ENCODE measurements at places on chromosomes 11 and 22. TPM values are rescaled to one million over a fixed set of nuclear protein-coding genes. Genes with fewer than 3 reads are reported as not detected.
A peak's percentile ranks its signal among the peaks of the same experiment; 100 is the strongest.

Gene MISFA
- total RNA-seq, result 2.5 TPM

Gene C22orf23
- total RNA-seq, result 0.38 TPM

Gene LTBP3
- total RNA-seq, result 28.1 TPM

Gene MMP8
- total RNA-seq, result not detected

Gene JAML
- total RNA-seq, result 17.9 TPM

GRCh38 chr11:75594211-75594610, 32.2 kb downstream of the SERPINH1 start:
- no peak overlapping the region for H3K4me3 ChIP-seq
- H3K27me3 ChIP-seq, result no peaks in the 10 kb centered on the region
- no peaks in the 10 kb centered on the region for H3K36me3 ChIP-seq
- no peak for DNase-seq

GRCh38 chr11:120911943-120912342, 112.0 kb upstream of the TBCEL start:
- H3K27me3 ChIP-seq, result peaks cover 19% of the 10 kb centered on the region
- no peak for DNase-seq
- no peak overlapping the region for H3K4me3 ChIP-seq
- no peaks in the 10 kb centered on the region for H3K4me1 ChIP-seq
- no peak overlapping the region for H3K27ac ChIP-seq

- no peaks in the 10 kb centered on the region for H3K36me3 ChIP-seq
- H3K27ac ChIP-seq, result peak overlapping the region; percentile 3
- peaks cover 40% of the 10 kb centered on the region for H3K4me1 ChIP-seq
- no peak for DNase-seq
Measured at GRCh38 chr11:128689948-128690664, 3.8 kb upstream of the FLI1 start.

DNA sequence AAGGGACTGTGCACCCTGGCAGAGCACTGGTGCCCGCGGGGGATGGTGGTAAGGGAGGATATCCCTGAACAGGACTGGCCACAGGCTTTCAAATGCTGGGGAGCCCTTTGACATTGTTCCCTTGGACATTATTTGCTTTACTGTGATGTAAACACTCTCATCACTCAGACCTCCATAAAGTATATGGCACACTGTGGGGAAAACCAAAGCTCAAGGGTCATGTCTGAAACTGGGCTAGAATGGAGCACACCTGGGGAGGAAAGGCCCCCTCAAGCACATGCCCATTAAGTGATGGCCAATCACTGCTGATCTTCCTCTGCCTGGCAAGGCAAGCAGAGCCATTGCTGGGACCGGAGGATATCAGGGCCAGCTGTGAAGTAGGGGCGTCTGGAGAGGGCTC, 60.9 kb upstream of the TENM4 start:
- H3K27me3 ChIP-seq, result no peaks in the 10 kb centered on the region
- no peaks in the 10 kb centered on the region for H3K36me3 ChIP-seq
- H3K4me3 ChIP-seq, result no peak overlapping the region
- no peak overlapping the region for H3K27ac ChIP-seq
- H3K4me1 ChIP-seq, result no peaks in the 10 kb centered on the region

GRCh38 chr11:133818302-133818701, 27.0 kb downstream of the SPATA19 start:
- no peak for DNase-seq
- H3K4me1 ChIP-seq, result no peaks in the 10 kb centered on the region
- H3K27ac ChIP-seq, result no peak overlapping the region
- no peaks in the 10 kb centered on the region for H3K36me3 ChIP-seq
- H3K27me3 ChIP-seq, result no peaks in the 10 kb centered on the region

DNA sequence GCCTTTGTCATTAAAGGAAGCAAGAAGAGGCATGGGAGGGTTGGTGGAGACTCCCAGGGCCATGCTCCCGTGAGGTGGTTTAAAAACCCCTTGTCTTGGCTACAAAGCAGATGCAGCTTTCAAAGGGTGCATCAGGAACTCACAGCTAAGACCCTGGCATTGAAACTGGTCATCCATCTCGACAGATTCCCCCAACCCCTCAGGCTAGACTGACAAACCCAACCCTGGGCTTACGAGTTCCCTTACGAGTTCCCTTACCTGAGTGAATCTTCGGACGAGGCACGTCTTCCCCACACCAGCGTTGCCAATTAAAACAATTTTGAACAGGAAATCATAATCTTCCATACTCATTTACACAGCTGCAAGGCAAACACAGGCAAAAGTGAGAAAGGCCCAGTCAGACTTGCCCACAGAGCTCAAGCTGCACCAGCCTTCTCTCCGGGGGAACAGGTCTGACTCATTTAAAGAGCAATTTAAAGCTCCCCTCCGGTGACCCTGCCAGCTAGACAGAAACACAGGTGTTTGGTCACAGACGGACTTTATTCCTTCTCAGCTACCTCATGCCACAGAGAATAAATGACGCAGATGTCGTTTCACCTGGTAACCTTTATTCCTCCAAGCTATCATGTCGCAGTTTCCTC, 74.6 kb downstream of the RAB30 start:
- H3K36me3 ChIP-seq, result no peaks in the 10 kb centered on the region
- no peak overlapping the region for H3K4me3 ChIP-seq
